ENCODE measurements at places on chromosomes 3 and 15.

DNA sequence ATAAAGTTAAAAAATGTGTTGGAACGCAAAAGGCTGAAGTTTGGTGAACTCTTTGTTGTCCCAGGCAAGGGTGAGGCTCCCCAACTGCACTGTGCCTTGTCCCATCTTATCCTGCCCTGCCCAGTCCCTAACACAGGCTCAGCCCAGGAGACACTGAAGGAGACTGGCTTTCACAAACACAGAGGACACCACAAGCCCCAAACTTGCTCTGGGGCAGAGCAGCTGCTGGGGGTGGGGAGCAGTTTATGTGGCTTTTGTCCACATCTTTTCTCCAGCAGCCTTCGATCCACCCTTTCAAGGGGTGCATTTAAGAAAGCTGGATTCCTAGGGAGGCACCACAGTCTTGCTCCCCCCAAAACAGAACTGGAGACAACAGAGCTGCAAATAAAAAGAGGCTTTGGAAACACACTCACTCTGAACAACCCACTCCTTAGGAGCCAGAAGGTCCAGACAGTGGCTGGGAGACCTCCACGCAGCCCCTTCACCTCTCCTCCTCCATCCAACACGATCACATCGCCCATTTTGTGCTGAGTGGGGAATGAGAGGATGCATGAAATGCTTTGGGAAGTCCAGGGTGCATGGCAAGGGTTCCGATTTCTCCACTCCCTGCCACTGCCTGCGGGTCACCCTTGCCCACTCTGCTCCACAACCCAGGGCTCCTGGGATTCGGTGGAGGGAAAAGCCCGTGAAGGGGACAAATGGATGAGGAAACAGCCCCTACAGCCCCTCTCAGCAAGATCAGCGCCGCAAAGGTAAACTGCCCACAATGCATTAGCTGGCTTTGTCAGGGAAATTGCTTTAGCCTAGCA is 260.5 kb upstream of the TLE3 start:
- DNase-seq = no peak

- no peak for DNase-seq
These were observed 27.5 kb upstream of the LCTL start for GRCh38 chr15:66593219-66593780.

DNA sequence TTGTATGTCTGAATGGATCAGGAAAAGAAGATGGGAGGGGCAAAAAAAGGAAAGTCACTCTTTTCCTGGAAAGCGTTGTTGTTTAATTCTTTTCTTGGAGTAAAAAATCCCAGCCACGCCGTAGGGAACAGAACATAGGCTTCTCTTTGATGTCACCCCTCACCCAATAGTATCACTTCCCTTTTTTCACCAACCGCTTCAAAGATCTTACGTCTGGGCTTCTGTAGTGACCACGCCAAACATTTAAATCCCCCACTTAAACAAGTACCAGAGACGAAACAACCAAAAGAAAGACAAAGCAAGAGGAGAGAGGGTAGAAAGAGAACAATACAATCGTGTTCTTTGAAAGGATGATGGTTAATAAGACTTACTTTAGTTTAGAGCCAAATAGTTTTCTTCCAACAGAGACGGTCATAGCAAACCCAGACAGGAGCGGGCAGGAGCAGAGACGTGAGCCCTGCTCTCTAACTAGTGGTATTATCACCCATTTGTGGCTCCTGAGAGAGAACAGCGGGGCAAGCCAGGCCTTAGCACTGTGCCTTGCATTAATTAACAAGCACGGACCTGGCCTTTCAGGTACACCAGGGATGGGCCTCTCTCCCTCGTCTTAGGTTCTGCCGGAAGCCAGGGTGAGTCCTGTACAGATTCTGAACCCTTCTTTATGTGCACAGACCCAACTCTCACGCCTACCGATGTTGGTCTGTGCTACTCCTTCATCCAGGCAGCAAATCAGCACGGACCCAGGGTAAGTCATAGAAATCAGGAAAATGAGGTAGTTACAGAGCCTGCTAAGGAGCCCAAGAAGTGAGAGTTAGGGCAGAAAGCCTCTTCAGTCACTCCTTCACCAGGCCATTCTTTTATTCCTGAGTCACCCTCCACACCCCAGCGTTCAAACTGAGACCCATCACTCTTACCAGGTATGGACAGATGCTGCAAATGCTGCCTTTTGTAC is 28.2 kb upstream of the BCL6 start:
- DNase-seq = no peak

DNA sequence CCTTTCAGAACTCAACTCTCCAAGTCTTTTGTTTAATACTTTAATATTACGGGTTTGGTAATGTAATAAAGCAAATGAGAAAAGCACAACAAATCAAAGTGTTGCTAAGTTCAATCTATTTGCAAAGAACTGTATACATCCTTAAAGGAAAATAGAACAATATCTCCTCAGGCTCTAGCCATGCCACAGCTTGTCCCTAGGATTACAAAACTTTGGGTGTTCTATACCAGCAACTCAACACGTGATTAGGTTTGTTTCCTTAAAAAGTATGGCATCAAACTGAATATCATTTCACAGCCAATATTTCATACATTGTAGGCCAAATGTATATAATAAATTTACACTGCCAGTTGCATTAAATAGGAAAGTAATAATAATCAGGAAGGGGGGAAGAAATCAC is 418.6 kb upstream of the MDFIC2 start:
- no peak for DNase-seq

GRCh38 chr15:39238443-39238842 is 342.4 kb upstream of the THBS1 start:
- no peak for DNase-seq

GRCh38 chr3:55165278-55165677 is 237.4 kb upstream of the LRTM1 start:
- no peak for DNase-seq

DNA sequence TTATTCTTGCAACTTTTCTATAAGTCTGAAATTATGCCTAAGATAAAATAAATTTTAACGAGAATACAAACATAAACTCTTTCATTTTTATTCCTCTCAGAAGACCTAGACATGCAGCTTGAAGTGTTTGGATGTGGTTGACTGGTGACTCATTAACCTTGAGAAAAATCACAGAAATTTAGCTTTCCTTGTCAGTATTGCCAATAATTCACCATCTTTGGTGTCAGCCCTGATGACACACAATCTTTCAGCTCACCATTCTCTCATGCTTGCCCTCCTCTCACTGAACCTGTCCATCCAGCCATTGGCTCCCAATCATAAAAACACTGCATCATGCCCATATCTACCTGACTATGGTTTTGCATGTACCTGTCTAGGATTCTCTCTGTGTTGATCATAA is 22.6 kb upstream of the TNFAIP8L3 start:
- no peak for DNase-seq

GRCh38 chr15:44264148-44264547 is 24.4 kb upstream of the GOLM2 start:
- DNase-seq = no peak
